Kidney capillary endothelial cell (primary cell): ENCODE measurements at places on chromosomes 5 and 9.

- no peak for DNase-seq
These were observed 16.9 kb upstream of the CPLX2 start for GRCh38 chr5:175854231-175855040.

GRCh38 chr5:65263321-65263720 lies 218.4 kb downstream of the ADAMTS6 start:
- DNase-seq = no peak

DNA sequence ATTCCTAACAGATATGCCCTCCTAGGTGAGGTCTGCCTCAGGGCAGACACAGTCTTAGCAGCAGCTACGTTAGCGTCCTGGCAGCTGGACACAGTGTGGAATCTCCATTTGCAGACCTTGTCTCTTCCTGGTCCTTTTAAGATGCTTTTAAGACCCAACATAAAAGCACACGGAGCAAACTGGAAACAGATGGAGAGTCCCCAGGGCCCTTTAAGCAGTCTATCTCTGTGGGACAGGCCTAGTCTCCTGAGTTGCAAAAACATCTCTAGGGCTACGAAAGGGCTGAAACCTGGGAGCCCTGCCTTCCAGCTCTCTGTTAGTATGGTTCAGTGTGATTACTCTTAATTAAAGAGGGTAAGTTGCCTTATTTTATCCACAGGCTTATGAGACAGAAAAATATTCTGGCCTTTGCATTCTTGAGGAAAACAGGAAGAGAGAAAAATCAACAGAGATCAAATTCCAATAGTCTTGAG lies 66.0 kb upstream of the GNA14 start:
- no peak for DNase-seq

GRCh38 chr5:135079099-135079681 lies 45.2 kb upstream of the PITX1 start:
- DNase-seq = no peak

DNA sequence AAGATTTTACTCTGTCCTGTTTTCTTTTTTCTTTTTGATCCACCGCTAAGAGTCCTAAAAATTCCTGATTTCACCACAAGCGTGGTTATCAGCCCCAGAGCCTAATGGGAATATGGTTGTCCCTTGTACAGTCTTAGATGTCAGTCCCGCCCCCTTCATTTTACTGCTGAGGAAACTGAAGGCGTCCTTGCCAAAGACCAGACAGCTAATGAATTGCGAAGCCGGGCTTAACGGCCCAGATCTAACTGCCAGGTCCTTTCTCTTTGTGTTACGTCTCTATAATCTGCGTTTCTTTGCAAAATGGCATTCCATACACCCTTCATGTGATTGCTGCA lies 497 bp downstream of the NSA2 start:
- no peak for DNase-seq

DNA sequence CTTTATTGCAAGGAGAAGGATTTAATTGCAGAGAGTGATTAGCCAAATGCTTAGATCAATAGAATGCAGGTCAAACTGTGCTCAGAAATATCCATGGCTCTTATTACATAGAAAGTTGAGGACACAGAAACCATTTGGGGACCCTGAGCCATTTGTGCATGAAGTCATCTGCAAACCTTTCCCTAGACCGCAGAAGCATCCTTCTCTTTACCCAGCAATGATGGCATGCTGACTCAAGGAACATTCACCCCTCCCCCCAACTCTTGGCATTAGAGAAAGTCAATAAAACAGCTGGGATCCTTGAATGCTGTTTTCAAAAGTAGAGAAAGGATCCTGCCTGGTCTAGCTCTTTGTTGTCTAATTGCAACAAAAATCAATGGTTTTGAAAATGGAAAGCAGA lies 73.5 kb downstream of the PPP2R2B start:
- no peak for DNase-seq

DNA sequence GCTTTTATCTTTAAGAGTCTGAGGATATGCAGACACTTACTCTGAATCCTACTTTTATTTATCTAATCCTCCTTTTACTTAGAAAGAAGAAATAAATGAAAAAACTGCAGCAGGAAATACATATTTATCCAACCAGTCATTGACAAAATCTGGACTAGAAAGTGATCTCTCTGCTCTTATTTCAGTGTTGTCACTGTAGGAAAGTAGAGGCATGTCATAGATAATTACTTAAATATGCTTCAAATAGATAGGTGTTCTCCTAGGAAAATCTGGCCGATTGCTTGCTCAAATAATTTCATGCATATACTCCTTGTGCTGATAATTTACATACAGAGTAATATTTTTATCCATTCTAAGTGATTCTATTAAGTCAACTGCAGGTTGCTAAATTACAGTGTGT lies 2001.9 kb upstream of the C9orf72 start:
- DNase-seq = no peak

- DNase-seq = no peak
These were observed 94.2 kb upstream of the COL5A1 start for GRCh38 chr9:134547161-134548100.

DNA sequence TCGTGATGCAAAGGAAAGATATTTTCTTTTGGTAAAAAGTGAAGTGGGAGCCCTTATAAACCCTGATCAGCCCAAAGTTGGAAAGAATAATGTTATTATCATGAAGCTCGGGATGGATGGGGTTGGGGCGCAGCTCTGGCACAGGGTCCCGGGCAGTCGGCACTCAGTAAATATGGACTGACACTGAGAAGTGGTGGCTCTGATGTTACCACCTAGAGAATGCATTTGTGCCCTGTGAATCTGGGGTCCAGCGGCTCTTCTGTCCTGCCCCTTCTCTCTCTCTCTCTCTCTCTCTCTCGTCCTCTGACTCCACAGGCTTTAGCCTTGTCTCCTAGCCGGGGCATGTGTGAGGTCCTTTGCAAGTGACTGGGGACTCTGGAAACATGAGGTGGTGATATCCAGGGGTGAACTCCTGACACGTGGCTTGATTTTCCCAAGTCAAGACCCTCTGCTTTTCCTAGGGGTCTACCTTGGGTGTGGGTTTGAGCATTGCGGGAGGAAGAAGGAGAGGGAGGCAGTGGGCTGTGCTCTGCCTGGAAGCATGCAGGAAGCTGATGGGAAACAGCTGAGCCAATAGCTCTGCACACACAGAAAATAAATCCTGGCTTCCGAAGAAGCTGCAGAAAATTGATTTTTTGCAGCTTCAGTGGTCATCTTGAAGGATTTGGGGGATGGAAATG lies 162.7 kb downstream of the MACROH2A1 start:
- DNase-seq = no peak

DNA sequence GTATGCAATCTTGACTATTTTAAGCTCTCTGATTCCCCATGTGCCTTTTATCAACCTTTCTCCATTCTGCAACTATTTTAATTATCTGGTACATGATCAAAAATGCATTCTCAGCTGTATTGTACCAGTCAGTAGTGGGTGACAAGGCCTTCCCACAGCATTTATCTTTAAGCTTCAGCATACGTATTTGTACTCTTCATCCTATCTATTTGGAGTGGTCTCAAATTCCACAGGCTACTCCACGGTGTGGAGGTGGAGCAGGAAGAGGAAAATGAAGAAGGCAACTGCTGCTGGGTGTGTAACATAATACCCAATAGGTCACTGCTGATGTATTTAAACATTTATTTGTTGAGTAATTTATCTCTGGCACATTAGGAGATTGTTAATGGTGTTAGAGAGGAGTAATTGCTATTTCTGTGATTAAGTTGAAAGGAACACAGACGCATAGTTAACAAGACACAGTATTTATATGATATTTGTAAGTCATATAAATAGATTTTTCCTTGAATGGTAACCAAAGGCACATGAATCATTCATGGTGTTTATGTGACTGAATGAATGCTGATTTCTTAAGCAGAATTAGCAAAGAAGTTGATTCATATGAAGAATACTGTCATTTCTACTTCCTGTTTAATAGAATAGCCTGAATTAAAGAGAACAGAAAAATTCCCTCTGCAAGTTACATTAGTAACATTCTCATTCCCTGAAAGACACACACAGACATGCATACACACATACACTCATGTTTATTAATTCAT lies 153.8 kb upstream of the NR3C1 start:
- DNase-seq = no peak

DNA sequence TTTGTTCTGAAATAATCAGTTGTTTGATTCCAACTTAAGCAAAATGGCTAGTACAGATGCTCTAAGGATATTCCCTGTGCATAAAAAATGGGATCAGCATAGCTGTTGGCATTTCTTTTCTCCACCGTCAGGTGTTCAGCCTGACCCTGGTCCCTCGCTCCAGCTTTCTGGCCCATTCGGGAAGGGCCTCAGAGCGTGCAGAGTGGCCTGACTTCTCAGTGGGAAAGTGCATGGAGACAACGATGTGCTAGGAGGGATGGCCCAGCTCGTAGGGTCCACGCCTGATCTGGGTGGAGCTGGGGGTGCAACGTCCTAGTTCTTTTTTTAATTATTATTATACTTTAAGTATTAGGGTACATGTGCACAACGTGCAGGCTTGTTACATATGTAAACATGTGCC lies 319.1 kb upstream of the IRX4 start:
- DNase-seq = no peak

DNA sequence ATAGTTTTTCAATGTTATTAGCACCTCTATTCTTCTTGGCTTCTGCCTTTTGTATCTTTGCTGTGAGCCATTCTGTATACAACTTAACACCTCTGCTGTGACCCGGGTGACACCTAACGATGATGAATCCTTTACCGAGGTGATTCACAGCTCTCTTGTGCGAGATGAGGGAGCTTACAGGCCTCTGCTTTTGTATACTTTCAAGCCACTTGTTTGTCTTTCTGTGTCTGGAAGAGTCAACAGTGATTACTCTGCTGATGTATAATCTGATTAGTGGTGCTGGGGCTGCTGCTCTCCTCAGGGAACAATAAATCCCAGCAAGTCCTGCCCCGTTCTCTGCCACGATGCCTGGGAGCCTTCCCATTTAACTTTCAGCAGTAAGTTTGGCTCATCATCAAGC lies 442.9 kb upstream of the SGCD start:
- DNase-seq = no peak

- no peak for DNase-seq
These were observed 45.1 kb upstream of the TXNDC8 start for GRCh38 chr9:110382731-110383130.

DNA sequence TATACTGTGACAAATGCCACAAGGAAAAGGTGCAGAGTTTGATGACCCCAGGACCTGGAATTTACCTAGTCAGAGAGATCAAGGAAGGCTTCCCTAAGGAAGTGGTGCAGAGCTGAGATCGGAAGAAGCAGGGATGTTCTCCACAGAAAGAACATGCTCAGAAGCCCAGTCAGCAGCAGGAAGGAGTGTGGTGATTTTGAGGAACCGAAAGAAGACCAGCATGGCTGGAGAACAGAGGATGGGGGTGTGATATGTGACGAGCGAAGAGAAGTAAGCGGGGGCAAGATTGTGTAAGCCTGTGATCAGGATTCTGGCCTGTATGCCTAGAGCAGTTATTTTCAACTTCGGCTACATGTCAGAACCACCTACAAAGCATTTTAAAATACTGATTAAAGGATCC lies 18.7 kb upstream of the PIK3R1 start:
- no peak for DNase-seq
